Central memory CD8-positive, alpha-beta T cell (primary cell): ENCODE measurements at places on chromosomes 3 and 15.

DNA sequence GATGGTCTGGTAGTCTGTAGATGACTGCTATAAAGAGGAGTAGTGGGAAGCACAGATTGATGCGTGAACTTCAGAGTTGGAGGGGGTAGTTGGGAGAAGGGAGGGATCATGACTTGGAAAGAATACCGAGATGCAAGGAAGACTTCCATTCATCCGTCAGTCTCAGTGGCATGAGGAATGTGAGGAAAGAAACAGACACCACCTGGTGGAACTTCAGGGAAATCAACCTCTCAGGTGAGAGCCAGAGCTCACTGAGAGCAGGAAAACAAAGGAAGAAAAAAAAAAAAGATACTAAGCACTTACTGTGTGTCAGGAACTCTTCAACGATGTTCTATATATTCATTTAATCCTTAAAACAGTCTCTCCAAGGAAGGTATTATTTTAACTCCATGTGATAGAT, 172.4 kb downstream of the OXSM start:
- DNase-seq: no peak

GRCh38 chr3:140540262-140540661, 137.6 kb upstream of the TRIM42 start:
- no peak for DNase-seq

- no peak for DNase-seq
Measured at GRCh38 chr3:143830063-143830462, 18.2 kb downstream of the SLC9A9 start.

DNA sequence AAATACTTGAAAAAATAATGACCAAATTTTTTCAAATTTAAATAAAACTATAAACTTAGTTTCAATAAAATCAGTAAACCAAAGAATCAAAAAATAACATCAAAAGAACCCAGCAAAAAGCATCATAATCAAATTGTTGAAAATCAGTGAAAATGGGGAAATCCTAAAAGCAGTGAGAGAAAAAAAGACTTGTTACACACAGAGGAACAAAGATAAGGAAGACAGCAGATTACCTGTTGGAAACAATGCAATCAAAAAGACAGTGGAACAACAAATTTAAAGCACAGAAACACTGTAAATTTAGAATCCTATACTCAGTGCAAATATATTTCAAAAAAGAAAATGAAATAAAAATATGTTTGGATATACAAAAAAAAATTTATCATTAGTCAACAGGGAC, 156.2 kb upstream of the LMCD1 start:
- DNase-seq: no peak
